ENCODE measurements at places on chromosomes 16 and 17.

DNA sequence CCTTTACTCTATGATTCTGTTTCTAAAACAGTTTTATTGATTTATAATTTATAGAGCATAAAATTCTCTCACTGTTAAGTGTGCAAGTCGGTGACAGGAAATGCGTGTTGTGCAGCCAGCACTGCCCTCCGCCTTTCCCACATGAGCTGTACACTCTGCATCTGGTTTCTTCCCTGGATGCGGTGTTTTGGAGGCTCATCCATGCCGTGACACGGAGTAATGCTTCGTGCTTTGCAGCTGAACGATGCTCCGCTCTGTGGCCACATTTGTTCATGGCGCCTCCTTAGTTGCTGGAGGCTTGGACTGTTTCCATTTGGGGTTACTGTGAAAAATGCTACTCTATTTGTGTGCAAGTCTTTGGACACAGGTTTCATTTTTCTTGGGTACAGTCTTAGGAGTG is 7.2 kb upstream of the IGFALS start:
- DNase-seq, result no peak

- no peak for DNase-seq
These were observed 29.7 kb upstream of the CDC42EP4 start for GRCh38 chr17:73341350-73342049.

GRCh38 chr17:38602453-38602852 is 3.3 kb downstream of the SRCIN1 start:
- no peak for DNase-seq

- DNase-seq, result peak; percentile 69
These were observed 17.9 kb downstream of the LIG3 start for GRCh38 chr17:34998205-34998604.

DNA sequence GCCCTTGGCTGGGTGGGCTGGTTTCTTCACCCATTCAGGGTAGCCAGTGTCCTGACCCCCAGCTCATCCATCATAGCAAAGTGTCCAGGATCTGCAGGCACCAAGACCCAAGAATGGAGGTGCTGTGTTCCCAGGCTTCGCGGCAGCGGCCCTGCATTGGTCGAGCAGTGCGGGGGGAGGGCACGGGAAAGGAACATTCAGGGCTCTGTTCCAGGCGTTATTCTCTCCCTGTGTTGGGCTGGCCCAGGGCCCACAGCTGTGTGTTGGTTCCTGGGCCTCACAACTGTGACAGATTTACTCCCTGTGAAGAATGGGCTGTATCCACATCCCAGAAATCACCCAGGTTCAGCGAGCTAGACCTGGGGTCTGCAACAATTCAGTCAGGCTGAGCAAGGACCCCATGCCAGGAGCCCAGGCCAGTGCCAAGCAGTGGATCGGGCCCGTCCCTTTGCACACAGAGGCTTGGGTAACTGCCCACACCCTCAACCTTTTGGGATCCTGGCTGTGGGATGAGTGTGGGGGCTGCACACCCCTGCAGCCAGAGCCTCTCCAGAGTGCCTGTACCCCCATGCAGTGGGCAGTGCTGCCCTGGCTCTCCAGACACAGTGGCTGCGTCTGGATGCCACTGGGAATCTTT is 10.0 kb downstream of the GPT2 start:
- peak; percentile 45 for DNase-seq

DNA sequence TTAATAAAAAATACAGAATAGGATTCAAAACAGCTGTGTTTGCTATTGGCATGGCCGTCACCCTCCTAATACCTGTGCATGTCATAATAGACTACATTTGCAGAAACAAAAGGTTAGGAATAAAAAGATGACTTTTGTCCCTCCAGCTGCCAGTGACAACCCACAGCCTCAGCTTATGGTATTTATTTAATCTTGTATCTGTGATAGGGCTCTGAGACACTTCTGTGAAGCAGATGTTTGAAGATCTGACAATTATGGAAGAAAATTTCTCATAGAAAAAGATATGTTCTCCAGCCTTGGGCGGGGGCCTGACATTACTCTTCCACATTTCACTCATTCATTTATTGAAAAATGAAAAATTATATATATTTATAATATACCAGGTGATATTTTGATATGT is 62.2 kb downstream of the PITPNC1 start:
- DNase-seq, result no peak

GRCh38 chr17:59676716-59677115 is 30.5 kb downstream of the PTRH2 start:
- DNase-seq, result peak; percentile 69

- DNase-seq, result no peak
These were observed 996 bp downstream of the MLKL start for GRCh38 chr16:74699666-74700065.

DNA sequence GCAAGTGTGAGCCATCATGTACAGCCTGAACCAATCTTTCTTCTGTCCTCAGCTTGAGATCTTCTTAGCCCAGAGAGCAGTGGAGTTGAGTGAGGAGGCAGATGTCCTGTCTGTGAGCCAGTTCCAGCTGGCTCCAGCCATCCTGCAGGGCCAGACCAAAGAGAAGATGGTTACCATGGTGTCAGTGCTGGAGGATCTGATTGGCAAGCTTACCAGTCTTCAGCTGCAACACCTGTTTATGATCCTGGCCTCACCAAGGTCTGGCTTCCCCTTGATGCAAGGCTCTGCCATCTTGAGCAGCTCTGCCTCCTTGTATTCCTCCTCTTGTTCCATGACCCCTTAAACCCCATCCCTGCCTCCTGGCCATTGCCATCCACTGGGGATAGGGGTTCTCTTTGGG is 9.6 kb downstream of the CDK5RAP3 start:
- DNase-seq, result no peak

DNA sequence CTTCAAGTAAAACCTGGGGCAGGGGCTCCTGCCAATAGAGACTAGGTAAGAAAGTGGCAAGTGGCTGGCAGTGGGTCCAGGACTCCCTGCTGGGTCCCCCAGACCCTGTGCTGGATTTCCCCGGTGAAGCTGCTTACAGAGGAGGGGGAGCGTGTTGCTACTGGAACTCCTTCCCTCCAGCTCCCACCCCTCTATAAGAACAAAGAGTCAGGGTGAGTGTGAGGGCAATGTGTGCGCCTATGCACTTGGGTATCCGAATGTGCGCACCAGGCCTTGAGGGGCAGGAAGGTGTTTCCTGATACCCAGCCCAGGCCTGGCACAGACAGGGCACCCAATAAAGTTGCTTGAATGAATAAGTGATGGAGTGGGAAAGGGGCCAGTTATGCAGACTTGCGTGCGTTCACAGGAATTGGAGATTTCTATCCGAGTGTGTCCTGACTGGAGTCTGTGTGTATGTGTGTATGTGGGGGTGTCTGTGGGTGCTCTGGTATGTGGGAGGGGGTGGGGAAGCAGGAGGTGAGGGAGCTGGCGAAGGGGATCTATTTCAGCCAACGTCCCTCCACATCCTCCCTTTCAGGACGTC is 11.7 kb downstream of the NEUROD2 start:
- no peak for DNase-seq

DNA sequence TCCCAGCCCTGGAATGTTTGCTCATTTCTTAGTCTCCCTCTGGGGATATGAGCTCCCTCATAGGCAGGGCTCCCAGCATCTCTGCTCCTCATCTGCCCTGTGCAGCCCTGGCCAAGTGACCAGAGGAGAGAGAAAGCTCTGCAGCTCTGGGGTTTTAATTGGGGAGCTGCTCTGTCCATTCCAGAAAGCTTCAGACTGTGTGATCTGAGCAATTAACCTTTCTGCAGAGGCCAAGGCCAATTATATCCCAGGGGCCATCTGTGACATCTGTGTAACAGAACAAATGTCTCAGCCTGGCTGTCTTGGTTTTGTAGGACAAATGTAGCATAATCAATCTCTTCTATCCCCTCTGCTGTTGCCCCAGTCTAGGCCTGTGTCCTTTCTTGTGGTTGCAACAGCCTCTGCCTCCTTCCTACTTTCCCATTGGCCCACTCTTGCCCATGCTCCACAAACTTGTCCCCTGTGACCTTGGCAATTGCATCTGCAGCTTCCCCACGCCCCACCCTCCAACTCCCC is 156.0 kb downstream of the GSG1L start:
- DNase-seq, result no peak

- no peak for DNase-seq
These were observed 23.1 kb downstream of the LGALS9 start for GRCh38 chr17:27654136-27654535.

GRCh38 chr16:22933173-22933572 is 119.2 kb downstream of the HS3ST2 start:
- DNase-seq, result no peak

DNA sequence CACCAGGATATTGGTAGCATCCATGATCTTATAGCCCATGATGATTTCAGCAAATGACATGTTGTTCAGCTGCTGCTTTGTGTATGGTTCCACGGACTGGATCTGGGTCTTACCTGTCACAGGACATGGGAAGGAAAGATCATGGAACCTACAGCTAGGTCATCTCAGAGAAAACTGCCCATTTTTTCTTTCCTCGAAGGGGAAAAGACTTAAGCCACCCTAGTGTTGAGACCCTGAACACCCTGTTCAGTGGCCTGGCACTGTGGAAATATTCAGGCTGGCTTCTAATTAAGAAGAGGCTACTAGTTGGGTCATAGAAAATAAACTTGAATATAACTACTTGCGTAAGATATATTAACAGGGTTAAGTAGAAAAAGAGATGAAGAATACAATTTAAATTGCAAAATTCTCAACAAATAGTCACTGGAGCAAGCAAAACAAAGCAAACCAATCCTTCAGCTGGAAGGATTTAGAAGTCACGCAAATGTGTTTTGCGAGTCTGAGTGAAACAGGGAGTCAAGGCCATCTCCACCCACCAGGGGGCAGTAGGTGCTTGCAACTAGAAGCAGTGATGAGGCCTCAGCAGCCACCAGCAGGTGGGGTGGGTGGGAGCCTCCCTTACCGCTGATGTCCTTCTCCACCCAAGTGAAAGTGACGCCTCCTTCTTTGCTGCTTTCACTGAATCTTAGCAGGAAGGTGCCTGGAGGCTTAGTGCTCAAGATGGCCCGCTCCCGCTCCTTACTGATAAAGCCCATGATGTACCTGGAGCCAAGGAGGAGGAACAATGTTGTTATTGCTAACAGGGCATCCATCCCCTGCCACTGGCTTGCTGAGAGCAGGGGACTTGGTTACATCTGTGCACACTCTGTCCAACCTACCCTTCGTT is 34.3 kb downstream of the STAT5A start:
- peak; percentile 90 for DNase-seq

- no peak for DNase-seq
These were observed 36.1 kb upstream of the COX10 start for GRCh38 chr17:14033166-14033565.

GRCh38 chr16:1277151-1277598 is 21.3 kb downstream of the TPSD1 start:
- no peak for DNase-seq

DNA sequence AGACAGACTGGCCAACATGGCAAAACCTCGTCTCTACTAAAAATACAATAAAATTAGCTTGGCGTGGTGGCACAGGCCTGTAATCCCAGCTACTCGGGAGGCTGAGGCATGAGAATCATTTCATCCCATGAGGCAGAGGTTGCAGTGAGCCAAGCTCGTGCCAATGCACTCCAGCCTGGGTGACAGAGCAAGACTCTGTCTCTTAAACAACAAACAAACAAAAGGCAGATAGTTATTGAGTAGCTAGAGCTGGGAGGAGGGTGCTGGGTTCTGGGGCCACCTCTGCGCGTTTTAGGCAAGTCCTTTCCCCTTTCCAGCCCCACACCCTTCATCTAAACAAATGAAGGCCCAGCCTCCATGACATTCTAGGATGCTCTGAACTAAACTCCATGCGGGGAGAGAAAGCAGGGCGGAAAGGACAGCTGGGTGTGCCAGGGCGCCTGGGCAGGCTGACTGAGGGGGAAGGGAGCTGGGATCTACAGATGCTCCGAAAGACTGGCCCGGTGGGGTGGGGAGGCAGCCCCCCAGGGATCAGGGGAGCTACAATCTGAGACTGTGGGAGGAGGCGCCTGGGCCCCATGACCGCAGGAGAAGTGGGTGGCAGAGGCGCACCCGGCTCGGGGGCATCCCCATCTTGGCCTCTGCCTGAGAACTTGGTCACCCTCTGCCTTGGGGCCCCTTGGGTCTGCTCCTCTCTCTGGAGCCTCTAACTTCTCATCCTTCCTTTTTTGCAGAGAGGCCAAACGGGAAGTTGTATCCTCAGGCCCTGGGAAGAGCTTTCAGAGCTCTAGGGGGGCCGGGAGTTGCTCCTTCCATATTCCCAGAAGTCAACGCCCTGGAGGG is 910 bp downstream of the ITGAL start:
- DNase-seq, result no peak

DNA sequence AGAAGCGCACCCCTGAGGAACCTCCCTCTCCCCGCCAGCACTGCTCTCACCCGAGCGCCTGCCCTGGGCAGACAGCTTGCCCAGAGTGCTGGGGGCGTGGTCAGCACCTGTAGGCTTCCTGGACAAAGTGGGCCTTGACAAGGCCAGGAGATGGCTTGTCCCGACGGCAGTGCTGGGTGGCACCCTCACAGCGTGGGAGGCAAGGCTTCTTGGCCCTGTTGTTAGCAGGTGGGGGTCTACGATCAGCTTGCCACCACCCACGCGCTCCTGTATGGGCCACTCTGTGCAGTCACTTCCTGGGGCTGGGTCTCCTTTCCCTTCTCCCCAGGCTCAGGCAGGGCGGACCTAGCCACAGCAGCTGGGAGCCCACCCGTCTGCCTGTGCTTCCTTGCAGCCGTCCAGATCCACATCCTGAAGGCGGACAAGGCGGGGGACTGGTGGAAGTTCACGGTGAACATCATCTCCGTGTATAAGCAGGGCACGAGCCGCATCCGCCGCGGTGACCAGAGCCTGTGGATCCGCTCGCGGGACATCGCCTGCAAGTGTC is 218.0 kb downstream of the NTN1 start:
- DNase-seq, result no peak

DNA sequence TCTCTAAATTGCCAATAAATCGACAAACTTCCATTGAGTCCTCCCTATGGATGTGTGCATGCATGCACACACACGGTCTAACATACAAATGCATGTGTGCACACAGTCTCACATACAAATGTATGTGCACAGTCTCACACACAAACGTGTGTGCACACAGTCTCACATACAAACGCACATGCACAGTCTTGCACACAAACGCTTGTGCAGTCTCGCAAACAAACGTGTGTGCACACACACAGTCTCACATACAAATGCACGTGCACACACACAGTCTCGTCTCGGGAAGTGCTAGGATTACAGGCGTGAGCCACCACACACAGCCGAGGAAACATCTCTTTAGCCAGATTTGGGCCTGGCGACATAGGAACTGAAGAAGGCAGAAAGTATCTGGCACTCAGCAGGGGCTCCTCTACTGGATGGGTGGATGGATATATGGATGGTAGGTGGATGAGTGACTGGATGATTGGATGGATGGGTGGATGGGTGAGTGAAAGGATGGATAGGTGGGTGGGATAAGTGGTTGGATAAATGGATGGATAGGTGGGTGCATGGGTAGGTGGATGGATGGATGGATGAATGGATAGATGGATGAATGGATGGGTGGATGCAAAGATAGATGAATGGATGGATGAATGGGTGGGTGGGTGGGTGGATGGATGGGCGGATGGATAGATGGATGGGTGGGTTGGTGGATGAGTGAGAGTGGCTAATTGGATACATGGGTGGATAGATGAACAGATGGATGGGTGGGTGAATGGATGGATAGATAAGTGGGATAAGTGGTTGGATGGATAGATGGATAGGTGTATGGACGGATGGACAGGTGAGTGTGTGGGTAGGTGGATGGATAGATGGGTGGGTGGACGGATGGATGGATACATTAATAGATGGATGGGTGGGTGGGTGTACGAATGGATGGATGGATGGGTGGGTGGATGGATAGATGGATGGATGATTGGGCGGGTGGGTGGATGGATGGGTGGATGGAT is 48.9 kb upstream of the FASN start:
- DNase-seq, result no peak

GRCh38 chr17:78357177-78357586 is 2.7 kb downstream of the SOCS3 start:
- peak; percentile 64 for DNase-seq
